ENCODE measurements at places on chromosomes 6 and 20. TPM values are rescaled to one million over a fixed set of nuclear protein-coding genes. Genes with fewer than 3 reads are reported as not detected.

Gene GTSF1L
- total RNA-seq = not detected

Gene ANGPT4
- 0.06 TPM for total RNA-seq

Gene KIF16B
- 9.8 TPM for total RNA-seq

Gene SSTR4
- not detected for total RNA-seq

Gene TINAG
- not detected for total RNA-seq

DNA sequence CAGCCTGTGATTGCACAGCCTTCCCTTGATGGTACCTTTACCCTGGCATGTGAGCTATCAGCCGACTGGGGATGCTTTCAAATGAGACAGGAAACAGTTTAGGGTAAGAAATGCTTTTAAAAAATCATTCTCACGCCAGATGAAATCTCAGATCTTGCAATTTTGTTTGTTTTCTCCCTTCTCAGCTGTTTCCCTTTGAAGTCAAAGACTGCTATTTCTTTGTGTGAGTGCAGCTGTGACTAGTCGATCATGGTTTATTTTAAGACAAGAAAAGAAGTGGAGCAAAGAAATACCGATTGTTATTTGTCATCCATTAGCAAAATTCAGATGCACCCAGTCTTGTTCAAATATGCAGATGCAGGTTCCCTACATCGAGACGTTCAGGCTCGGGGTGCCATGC is 489.7 kb downstream of the QKI start:
- H3K36me3 ChIP-seq = no peaks in the 10 kb centered on the region
- no peak for ATAC-seq
- H3K27me3 ChIP-seq = peaks cover 17% of the 10 kb centered on the region
- H3K27ac ChIP-seq = no peak overlapping the region
- H3K4me1 ChIP-seq = no peaks in the 10 kb centered on the region
- H3K4me3 ChIP-seq = no peak overlapping the region

- H3K27ac ChIP-seq = peak overlapping the region; percentile 99
- H3K4me3 ChIP-seq = peak overlapping the region; percentile 98
- peak; percentile 35 for ATAC-seq
- H3K36me3 ChIP-seq = peaks cover 30% of the 10 kb centered on the region
- no peaks in the 10 kb centered on the region for H3K27me3 ChIP-seq
These were observed 296 bp downstream of the DZANK1 start for GRCh38 chr20:18466574-18466893.

GRCh38 chr20:23009636-23010035 is 25.5 kb upstream of the SSTR4 start:
- H3K36me3 ChIP-seq = no peaks in the 10 kb centered on the region
- no peak overlapping the region for H3K4me3 ChIP-seq
- no peaks in the 10 kb centered on the region for H3K4me1 ChIP-seq
- H3K27ac ChIP-seq = no peak overlapping the region
- ATAC-seq = no peak

DNA sequence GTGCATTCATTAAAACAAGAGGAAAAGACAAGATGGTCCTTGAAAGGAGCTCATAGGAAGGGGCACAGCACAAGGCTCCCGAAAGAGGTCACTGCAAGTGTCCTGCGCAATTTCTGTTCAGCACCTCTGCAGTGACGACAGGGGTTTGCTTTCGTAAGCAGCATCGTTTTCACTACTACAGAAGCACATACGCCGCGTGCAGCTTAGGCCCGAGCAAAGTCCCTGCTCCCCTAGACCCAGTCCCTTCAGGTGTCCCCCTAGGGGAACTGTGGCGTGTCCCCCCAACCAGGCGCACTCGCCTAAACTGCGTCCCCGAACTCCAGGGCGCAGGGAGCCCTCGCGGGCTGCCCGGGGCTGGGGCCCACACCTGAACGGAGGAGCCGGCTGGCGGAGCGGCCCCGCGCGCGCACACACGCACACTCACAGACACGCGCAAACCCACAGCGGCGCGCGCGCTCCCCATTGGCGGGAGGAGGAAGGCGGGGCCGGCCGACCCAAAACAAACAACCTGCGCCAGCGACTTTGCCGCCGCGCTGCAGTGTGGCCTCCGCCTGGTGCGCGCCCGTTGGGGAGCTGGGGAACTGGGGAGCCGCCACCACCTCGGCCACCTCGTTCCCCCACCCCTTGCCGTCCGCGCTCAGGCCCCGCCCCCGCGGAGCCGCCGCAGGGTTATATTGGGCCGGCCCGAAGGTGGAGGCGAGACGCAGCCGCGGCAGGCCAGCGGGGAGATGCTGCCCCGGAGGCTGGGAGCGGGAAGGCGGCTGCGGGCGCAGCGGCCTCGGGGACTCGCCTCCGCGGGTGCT is at the start of gene FOXQ1:
Gene FOXQ1 (plus strand): TSS at position 699 of the 803 bp plus-strand sequence. CDS start 607 bp downstream, outside the sequence.
- H3K4me3 ChIP-seq = peak within 1 kb of the TSS; percentile 69
- peaks cover 13% of the 10 kb centered on the region for H3K4me1 ChIP-seq
- no peak for ATAC-seq
- peaks cover 70% of the 10 kb centered on the region for H3K27me3 ChIP-seq

GRCh38 chr6:92617721-92618120 is 801.6 kb downstream of the EPHA7 start:
- H3K4me3 ChIP-seq = no peak overlapping the region
- H3K27ac ChIP-seq = no peak overlapping the region
- no peak for ATAC-seq
- H3K4me1 ChIP-seq = no peaks in the 10 kb centered on the region

DNA sequence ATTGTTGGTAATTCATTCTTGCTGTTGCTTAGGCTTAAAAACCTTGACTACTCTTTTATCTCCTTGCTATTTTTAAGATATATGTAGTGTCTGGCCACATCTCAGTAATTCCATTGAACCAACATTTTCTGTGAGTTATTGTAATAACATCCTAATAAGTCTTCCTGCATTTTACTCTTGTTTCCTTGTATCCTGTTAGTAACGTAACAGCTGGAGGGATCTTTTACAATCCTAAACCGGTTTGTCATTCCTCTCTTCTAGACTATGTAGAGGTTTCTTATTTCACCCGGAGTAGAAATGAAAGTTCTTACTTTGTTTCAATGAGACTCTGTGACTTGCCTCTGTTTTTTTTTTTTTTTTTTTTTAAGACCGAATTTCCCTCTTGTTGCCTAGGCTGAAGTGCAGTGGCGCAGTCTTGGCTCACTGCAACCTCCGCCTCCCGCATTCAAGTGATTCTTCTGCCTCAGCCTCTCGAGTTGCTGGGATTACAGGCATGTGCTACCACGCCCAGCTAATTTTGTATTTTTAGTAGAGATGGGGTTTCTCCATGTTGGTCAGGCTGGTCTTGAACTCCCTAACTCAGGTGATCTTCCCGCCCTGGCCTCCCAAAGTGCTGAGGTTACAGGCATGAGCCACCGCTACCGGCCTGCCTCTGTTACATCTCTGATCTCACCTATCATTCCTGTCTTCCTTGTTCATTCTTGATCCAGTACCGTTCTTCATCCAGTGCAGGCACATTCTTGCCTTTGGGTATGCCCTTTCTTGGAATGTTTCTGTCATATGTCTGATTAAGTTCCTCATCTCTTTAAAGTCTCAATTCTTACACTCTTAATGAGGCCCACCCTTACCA is 44.7 kb downstream of the NCOA3 start:
- H3K4me1 ChIP-seq = peaks cover 35% of the 10 kb centered on the region
- no peak overlapping the region for H3K4me3 ChIP-seq
- peaks cover 53% of the 10 kb centered on the region for H3K36me3 ChIP-seq
- H3K27ac ChIP-seq = peak overlapping the region; percentile 35
- H3K27me3 ChIP-seq = no peaks in the 10 kb centered on the region

DNA sequence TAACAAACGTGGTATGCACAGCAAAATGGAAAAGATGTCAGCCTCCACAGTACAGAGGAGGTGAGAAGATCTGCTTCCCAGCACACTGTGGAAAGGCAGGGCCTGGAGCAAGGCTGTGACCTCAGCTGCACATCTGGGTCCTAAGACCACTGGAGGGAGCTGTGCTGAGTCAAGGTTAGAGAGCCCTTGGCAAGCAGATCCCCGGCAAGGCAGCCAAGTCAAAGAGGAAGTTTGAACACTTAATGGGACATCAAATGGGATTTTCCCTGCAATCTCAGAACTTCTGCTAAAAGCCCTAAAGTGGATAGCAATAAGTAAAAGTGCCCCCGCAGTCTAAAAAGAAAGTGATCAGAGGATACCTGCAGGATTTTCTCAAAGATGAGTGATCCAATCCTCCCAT is 39.5 kb downstream of the UNC5CL start:
- H3K27me3 ChIP-seq = peaks cover 24% of the 10 kb centered on the region
- no peak overlapping the region for H3K4me3 ChIP-seq
- no peak overlapping the region for H3K27ac ChIP-seq
- no peaks in the 10 kb centered on the region for H3K4me1 ChIP-seq

GRCh38 chr6:25629198-25629576 is 22.8 kb upstream of the SCGN start:
- no peak overlapping the region for H3K27ac ChIP-seq
- ATAC-seq = no peak
- H3K36me3 ChIP-seq = no peaks in the 10 kb centered on the region
- no peaks in the 10 kb centered on the region for H3K4me1 ChIP-seq
- H3K27me3 ChIP-seq = peaks cover 10% of the 10 kb centered on the region

GRCh38 chr6:40082278-40083043 is 148.2 kb upstream of the MOCS1 start:
- ATAC-seq = no peak
- H3K27ac ChIP-seq = no peak overlapping the region
- peaks cover 6% of the 10 kb centered on the region for H3K27me3 ChIP-seq

- no peaks in the 10 kb centered on the region for H3K27me3 ChIP-seq
- no peaks in the 10 kb centered on the region for H3K4me1 ChIP-seq
- no peak overlapping the region for H3K4me3 ChIP-seq
- no peaks in the 10 kb centered on the region for H3K36me3 ChIP-seq
- no peak overlapping the region for H3K27ac ChIP-seq
These were observed 38.8 kb upstream of the KHDRBS2 start for GRCh38 chr6:62324834-62325233.

GRCh38 chr20:24704899-24705298 is 235.5 kb downstream of the SYNDIG1 start:
- H3K27ac ChIP-seq = no peak overlapping the region
- no peak for ATAC-seq
- no peaks in the 10 kb centered on the region for H3K36me3 ChIP-seq
- no peak overlapping the region for H3K4me3 ChIP-seq

GRCh38 chr6:331622-332521 is 39.6 kb downstream of the DUSP22 start:
- no peaks in the 10 kb centered on the region for H3K27me3 ChIP-seq
- no peaks in the 10 kb centered on the region for H3K4me1 ChIP-seq
- H3K4me3 ChIP-seq = no peak overlapping the region
- H3K36me3 ChIP-seq = peaks cover 10% of the 10 kb centered on the region
- ATAC-seq = no peak
- no peak overlapping the region for H3K27ac ChIP-seq

GRCh38 chr6:39085129-39085797 is 29.7 kb downstream of the SAYSD1 start:
- no peaks in the 10 kb centered on the region for H3K36me3 ChIP-seq
- H3K4me1 ChIP-seq = peaks cover 25% of the 10 kb centered on the region
- ATAC-seq = no peak
- H3K4me3 ChIP-seq = no peak overlapping the region
- H3K27ac ChIP-seq = no peak overlapping the region
- H3K27me3 ChIP-seq = peaks cover 54% of the 10 kb centered on the region

DNA sequence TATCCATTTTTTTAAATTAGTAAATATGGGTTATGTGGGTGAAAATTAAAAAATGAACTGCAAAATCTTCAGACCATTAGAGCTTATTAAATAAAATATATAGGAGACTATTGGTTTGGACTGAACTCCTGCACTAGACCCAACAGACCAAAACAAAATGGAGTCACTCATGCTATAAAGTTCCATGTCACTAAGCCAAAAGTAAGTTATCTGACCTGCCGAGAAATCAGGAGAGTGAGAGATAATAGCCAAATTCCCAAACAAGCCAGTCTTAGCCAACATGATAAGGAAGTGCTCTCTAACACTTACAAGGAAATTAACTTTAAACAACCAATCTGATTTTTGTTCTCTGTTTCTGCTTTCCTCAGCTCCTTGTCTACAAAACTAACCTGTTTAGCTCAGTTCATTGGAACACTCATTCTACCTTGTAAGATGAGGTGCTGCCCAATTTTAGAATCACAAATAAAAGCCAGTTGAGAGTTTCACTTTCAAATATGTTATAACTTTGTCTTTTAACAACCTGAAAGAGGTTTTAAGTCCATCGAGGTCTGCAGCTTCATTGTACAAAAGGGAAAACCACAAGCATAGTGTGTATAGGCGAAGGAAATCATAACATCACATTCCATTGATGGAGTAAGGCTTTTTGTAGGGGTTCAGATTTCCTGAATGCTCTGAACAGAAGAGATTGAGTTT is 220.5 kb downstream of the TENT5A start:
- H3K4me1 ChIP-seq = no peaks in the 10 kb centered on the region
- ATAC-seq = no peak
- no peak overlapping the region for H3K27ac ChIP-seq
- H3K4me3 ChIP-seq = no peak overlapping the region
- H3K27me3 ChIP-seq = no peaks in the 10 kb centered on the region

- H3K4me1 ChIP-seq = peaks cover 36% of the 10 kb centered on the region
- no peaks in the 10 kb centered on the region for H3K27me3 ChIP-seq
- ATAC-seq = no peak
- H3K36me3 ChIP-seq = peaks cover 99% of the 10 kb centered on the region
- H3K4me3 ChIP-seq = peak overlapping the region; percentile 38
These were observed 16.1 kb downstream of the TTPAL start for GRCh38 chr20:44491635-44492395.
